ENCODE measurements at places on chromosomes 1 and 21.

- DNase-seq: no peak
Observed at GRCh38 chr1:14612256-14612655, 13.8 kb downstream of the KAZN start.

GRCh38 chr1:206131037-206131436 lies 13.8 kb upstream of the AVPR1B start:
- no peak for DNase-seq

- DNase-seq: no peak
Observed at GRCh38 chr1:112889052-112889768, 66.8 kb downstream of the SLC16A1 start.

GRCh38 chr1:201714542-201715329 lies 114.2 kb upstream of the IPO9 start:
- peak; percentile 99 for DNase-seq

DNA sequence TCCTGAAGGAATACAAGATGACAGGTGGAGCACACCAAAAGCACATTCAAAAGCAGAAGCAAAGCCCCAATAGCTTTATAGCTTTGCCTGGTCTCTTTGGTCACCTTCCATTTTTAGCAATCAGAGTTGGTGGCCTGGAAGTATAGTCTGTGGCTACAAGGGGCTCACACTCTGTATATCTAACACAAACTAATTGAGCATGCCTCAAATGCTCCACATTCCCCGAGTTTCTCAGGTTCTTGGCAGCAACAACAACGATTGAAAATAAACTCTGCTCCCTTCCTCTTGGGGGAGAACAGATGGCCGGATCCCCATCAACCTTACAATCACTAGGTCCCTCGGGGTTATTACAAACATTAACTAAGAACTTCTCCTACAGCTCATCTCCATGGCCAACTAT lies 24.9 kb upstream of the TADA1 start:
- DNase-seq: no peak

DNA sequence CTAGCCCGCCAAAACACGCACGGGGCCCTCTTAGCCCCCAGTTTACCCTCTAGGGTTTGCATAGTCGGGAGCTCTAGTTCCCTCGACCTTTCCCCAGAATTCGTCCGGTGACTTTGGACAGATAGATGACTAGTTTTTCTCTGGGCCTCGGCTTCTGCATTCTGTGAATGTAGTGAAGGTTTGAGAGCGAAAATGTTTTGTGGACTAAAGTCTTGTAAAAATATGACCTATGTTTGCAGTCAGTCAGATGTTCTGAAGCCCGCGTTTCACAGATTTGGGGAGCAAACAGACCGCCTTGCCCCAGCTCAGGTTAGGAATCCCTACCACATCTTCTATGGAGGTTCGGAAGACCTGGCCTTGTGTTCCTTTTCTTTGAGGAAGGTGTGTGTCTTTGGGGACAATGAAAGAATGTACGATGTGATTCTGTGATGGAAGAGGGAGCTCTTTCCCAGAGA lies 401 bp downstream of the UQCRH start:
- DNase-seq: no peak

DNA sequence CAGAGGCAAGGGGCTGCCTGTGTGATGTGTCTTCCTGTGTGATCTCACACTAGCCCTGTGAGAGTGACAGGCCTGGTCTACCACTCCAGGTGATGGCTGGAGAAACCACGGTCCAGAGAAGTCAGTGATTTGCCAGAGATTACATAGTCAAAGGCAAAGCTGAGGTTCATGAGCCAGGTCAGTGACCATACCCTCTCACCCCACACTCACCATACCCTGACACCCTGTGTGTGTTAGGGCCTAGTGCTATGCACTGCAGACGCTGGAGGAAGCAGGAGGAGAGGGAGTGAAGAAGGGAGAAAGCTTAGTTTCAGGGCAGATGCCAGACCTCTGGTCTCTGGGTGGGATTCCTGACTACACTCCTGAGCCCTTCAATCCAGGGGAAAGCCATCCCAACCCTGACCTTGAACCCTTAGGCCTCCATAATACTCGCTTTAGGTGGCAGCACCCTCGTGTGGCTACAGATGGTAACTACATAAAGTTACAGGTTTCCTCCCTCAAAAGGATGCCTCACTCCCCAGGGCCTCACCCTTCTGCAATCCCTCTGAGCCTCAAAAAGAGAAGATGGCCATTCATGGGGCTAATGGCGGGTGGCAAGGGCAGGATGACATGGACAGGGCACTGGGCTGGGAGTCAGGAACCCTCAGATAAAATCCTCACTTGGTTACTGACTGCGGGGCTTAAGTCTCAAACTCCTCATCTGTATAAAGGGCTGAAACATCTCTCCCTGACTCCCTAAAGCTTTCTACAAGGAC lies 20.8 kb upstream of the SDC3 start:
- DNase-seq: no peak

DNA sequence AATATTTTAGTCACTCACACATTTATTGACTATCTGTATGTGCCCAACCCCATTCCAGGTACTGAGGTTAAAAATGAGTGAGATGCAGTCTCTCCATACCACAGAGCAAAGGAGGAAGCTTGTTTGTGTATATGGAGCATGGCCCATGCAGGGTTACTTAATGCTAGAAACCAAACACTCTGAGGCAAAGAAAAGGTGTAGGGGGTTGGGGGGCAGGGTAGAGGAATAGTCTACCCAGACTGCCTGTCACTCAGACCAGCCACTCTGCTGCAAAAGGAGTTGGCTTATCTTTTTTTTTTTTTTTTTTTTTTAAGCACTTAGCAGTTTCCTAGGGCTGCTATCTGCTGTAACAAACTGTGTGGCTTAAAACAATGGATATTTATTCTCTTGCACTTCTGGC lies 19.8 kb downstream of the PGM1 start:
- DNase-seq: no peak

GRCh38 chr1:33165209-33165608 lies 16.6 kb downstream of the TRIM62 start:
- DNase-seq: no peak

GRCh38 chr1:206792939-206793607 lies 20.8 kb upstream of the IL10 start:
- no peak for DNase-seq

GRCh38 chr21:33228455-33228854 lies 1.3 kb upstream of the IFNAR2 start:
- no peak for DNase-seq

- no peak for DNase-seq
Observed at GRCh38 chr1:6653436-6654290, 29.0 kb downstream of the THAP3 start.

- DNase-seq: no peak
Observed at GRCh38 chr1:115402753-115403184, 64.7 kb upstream of the NGF start.

GRCh38 chr1:204079608-204079999 lies 6.7 kb downstream of the SOX13 start:
- no peak for DNase-seq

- no peak for DNase-seq
Observed at GRCh38 chr1:109946511-109946910, 35.9 kb downstream of the CSF1 start.

GRCh38 chr1:79069828-79070227 lies 63.3 kb upstream of the ADGRL4 start:
- DNase-seq: no peak

GRCh38 chr1:232404981-232405731 lies 224.8 kb downstream of the SIPA1L2 start:
- no peak for DNase-seq

DNA sequence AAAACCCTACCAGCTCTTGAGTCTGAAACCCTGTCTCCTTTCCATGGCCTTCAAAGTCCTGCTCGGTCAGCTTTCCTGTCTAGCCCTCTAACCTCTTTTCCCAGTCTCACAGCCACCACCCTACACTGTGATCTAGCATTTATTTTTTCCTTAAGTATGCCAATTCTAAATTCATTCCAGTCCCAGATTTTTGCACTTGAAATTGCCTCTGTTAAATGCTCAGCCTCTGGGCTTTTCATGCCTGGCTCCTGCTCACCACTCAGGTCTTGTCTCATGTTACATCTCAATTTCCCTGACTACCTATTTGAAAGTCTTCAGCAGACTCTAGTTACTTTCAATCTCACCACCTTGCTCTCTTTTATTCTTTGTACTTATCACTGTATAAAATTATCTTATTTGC lies 176.2 kb downstream of the ADGRL4 start:
- no peak for DNase-seq

DNA sequence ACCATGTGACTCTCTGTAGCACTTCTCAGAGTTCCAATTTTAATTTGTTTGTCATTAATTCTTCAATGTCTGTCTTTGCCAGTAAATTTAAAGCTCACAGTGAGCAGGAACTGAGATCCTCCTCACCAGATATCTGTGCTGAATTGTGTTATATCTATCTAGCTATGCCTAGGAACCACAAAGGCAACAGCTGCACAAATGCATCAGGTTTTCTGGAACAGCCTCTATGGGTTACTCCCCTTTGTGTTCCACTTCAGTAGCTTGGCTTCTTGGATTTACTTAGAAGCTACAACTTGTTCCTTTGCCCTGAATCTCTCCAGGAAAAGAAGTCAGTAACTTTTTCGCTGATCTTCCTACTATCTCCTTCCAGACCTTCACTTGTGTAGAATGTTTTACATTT lies 1237.8 kb upstream of the ADGRL4 start:
- DNase-seq: no peak

GRCh38 chr1:84781946-84782771 lies 91.9 kb upstream of the SSX2IP start:
- DNase-seq: no peak

GRCh38 chr1:153626904-153627714 lies at the start of gene S100A13:
S100A13 (minus strand) TSS chr1:153627505; CDS start chr1:153626472, 1,033 bp downstream.
- peak; percentile 82 for DNase-seq

DNA sequence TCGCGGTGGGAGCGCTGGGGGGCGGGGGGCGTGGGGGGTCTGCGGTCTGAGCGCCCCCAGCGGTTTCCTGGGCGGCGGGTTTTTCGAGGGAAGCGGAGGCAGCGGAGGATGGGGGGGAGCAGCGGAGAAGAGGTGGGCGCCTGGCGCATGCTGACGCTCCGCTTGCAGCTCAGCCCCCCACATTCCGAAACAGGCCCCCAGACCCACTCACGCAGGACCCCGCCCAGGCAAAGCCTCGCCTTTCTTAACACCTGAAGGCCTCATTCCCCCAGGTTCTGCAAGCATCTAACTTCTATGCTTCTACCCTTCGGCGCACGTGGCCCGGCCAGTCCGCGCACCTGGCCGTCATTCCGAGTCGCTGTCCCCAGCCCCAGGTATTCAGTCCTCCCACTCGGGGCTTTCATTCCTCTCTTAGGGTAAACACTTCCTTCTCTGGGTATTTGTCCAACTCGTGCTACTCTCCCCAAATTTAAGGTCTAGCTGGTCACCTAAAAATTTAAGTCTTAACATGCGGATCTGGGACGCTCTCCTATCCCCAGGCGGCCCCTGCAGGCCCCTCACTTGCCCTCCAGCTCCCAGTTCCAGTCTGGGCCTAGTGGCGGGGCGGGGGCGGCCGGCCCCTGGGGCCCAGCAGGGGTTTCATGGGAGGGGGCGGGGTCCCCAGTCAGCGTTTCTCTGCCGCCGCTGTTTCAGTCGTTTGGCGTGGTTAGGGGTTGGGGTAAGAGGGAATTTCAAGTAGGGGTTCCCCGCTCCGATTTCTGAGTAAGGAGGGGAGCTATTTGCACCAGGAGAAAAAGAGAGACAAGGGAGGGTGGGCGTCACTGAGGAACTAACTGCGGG lies 2.8 kb upstream of the ZBTB7B start:
- no peak for DNase-seq

- DNase-seq: no peak
Observed at GRCh38 chr21:35360870-35361570, 311.9 kb upstream of the RUNX1 start.

GRCh38 chr1:66364578-66365391 lies 169.2 kb upstream of the SGIP1 start:
- no peak for DNase-seq

GRCh38 chr1:32741413-32742198 lies 39.0 kb upstream of the SYNC start:
- DNase-seq: no peak

GRCh38 chr1:161020509-161021164 lies at the start of gene F11R:
F11R (minus strand) TSS chr1:161021152; CDS start chr1:161021073, 79 bp downstream.
- no peak for DNase-seq

DNA sequence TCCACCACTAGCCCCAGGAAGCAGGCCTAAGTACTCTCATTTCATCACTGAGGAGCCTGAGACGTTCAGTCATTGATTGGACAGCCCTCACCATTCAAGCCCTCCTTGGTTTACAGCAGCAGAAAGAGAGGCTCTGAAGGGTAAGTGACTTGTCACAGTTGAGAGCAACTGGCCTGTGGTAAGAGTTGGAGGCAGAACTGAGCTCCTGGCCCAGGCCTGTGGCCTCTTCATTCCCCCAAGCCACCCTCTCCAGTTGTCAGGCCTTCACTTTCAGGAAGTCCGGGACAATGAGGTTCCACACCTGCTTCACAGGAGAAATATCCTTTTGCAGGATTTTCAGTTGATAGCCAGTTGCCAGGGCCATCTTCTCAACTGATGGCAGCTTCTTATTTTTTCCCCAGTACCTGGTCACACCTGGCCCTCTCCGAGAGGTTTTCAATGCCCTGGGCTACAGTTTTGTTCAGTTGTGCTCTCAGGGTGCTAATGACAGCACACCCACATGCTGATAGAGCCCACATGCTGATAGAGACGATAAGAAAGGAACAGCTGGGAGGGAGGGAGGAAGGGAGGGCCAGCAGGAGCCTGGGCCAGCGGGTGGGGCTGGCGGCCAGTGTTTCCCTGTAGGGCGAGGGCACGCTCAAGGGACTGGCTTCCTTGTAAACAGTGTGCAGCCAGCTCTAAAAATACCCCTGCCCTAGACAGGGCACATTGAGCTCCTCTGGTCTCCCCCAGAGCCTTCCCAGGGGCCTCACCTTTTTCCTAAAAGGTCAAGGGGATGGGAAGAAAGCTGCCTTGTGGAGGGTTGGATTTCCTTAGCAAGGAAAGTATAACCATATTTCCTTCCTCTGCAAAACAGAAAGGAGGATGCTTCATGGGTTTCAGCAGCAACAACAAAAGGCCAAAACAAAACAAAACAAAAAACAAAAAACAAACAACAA lies 112.7 kb upstream of the JUN start:
- DNase-seq: no peak

DNA sequence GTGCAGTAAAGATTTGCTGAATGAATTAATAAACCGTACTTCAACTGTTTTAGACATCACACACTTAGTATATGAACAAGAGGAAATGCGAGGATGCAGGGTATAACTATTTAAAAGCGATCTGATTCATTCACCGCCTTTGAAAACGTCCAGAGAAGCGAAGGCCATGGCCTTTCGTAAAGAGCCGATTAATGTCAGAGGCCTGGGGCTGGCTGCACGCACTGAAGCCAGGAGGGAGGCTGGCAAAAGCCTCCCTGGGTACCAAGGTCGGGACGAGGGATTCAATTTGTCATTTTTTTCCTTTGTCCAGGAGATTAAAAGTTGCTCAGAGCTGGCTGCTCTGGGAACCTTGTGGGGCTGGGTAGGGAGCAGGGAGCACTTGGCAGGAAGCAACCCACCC lies 307.4 kb downstream of the NPHP4 start:
- no peak for DNase-seq

- DNase-seq: no peak
Observed at GRCh38 chr1:47976728-47977127, 20.5 kb downstream of the TRABD2B start.
